Esophagus squamous epithelium (tissue), 5 donors: ENCODE measurements at places on chromosomes 6 and 20. TPM values are rescaled to one million over a fixed set of nuclear protein-coding genes. Genes with fewer than 3 reads are reported as not detected.

GRCh38 chr6:4814212-4814611 lies 38.0 kb downstream of the CDYL start:
- no peak for DNase-seq

GRCh38 chr6:131597446-131597845 lies 24.4 kb downstream of the ARG1 start:
- no peak for DNase-seq

GRCh38 chr20:17343656-17344452 lies 117.0 kb downstream of the PCSK2 start:
- no peak for DNase-seq

- DNase-seq, result no peak
Measured at GRCh38 chr6:142325111-142325510, 23.3 kb downstream of the ADGRG6 start.

- no peak for DNase-seq
Measured at GRCh38 chr20:37729909-37730308, 36.1 kb downstream of the CTNNBL1 start.

- no peak for DNase-seq
Measured at GRCh38 chr6:54614499-54615195, 231.9 kb upstream of the FAM83B start.

- no peak for DNase-seq
Measured at GRCh38 chr20:23187751-23188150, 101.6 kb upstream of the CD93 start.

- DNase-seq, result no peak
Measured at GRCh38 chr6:24974182-24975171, 38.7 kb upstream of the RIPOR2 start.

- no peak for DNase-seq
Measured at GRCh38 chr6:131960371-131961133, 9.4 kb upstream of the CCN2 start.

DNA sequence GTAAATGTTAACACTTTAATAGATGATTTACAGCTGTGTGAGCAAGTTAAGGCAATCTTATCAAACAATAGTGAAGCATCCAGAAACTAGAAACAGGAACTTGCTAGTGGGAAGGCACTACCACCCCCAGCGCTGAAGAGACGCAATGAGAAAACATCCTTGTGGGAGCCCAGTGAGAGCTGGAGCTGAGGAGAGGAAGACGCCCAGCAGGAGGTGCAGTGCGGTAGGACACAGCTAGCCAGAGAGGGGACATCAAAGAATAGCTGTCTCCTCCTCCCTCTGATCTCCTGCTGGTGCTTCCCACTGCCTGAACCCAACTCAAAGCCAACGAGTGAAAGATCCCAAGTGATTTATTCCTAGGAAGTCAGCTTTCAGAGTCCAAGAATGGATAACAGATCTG lies 140.3 kb downstream of the COL12A1 start:
- DNase-seq, result no peak

The SALL4 gene
- not detected for total RNA-seq

The FNDC11 gene
- total RNA-seq, result under 0.01 TPM

The BNIP5 gene
- total RNA-seq, result not detected

The OXT gene
- total RNA-seq, result not detected

The NOL4L gene
- 5.1 TPM for total RNA-seq

The MTFR2 gene
- 4.7 TPM for total RNA-seq
